ENCODE measurements at places on chromosomes 4 and X. TPM values are rescaled to one million over a fixed set of nuclear protein-coding genes. Genes with fewer than 3 reads are reported as not detected.

The SH3TC1 gene
- 23.0 TPM for polyA plus RNA-seq

The XPNPEP2 gene
- 93.0 TPM for polyA plus RNA-seq

The CLIC2 gene
- polyA plus RNA-seq: 3.1 TPM

The KCNIP4 gene
- 12.2 TPM for polyA plus RNA-seq

The GAGE12E gene
- not detected for polyA plus RNA-seq

DNA sequence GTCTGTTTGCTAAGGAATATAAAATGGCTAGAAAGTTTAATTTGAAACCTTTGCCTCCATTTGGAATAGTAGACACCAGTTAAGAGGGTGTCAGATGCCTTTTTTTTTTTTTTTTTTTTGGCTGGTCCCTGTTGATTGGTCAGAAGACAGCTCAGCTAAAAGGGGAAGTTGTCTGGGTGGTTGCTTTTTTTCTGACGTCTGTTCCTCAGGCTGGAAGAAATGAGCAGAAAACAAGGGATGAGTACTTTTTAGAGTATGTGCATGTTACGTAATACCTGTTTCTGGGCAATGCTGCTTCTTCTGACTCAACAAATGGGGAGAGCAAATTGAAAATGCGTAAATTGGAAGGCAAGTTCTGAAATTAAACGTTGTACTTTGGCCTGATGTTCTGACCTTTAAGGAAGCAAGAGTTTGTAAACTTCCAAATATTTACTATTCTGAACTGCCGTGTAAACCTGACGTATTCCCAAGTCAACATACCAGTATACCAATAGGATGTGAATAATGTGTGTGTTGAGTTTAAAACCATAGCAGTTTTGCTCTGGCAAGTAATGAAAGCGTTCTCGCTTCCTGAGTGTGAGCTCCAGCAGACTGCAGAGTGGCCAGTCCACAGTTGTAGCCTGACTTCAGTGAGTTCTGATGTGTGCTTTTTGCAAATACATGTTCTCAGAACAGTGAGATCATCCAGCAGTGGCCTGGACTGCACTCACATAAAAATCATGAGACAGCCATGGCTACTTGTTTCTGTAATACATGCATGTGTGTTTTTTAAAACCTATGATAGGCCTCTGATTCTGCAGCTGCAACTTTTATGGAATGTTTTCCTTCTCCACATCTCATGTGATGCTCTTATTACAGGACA, 1.7 kb downstream of the SAT1 start:
- no peak for DNase-seq

DNA sequence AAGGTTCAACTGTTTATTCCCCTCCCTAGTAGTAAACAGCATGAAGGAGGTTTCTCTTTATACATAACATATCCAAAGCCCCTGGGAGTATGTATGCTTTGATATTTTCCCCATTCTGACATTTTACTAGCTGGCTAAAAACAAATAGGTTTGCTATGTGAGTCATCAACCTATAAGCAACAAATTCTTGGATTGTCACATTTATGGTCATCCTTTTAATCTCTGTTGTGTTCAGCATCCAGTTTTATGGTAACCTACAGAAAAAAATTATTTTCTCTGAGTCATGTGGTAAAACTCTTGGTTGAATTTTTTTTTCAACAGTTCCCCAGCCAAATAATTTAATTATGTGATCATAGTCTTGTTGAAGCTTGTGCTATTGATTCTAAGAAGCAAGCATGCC, 734.1 kb downstream of the ADGRL3 start:
- no peak for DNase-seq

GRCh38 chrX:23575281-23575680, 92.0 kb upstream of the PRDX4 start:
- DNase-seq: no peak

- DNase-seq: no peak
Observed at GRCh38 chrX:27086237-27086636, 376.9 kb downstream of the PPP4R3C start.

DNA sequence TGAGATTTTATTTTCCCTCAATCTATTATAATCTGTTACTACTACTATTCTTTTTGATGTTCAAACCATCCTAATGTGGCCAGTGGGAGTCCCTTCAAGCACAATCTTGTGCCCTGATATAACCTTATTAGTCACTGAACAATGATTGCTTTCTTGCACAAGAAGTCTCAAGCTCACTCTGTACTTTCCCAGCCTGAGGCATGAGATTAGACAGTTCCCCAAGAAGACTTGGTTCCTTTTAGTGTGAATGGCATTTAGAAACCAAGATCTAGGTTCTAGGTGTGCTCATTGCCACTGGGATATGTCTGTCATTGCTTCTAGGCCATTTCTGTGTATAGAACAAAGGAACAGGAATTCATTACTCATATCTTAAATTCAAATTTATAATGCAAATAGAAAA, 28.0 kb upstream of the RBM41 start:
- no peak for DNase-seq

DNA sequence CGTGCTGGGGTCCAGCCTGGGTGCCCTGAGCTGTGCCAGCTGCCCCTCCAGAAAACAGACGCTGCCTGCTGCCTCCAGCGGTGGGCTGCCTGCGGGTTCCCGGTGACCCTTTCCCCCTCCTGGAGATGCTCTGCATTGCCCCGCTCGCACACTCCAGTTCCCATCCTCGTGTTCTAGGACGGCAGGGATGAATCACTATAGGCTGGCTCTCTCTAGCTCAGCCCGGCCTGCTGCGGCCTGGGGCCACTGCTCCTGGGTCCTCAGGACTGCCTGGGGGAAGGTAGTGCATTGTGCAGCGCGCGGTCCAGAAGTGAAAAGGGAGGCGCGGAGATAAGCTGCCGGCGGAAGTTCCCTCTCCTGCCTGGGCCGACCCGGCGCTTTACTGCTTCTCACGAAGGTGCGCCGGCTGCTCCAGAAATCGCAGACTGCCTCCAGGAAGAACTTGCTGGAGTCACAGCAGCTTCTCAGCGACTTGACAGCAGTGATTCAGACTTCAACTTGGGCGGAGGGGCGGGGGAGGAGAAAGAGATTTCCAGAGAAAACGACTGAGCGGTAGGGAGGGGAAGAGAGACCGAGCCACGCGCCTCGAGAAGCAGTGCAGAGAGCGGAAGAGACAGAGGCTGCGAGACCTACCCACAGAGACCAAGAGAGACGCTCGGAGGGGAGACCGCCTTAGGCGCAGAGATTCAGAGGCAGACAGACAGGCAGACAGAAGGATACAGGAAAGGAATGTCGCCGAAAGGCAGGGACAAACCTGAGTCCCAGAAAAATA, 6.7 kb upstream of the MSX1 start:
- DNase-seq: no peak

DNA sequence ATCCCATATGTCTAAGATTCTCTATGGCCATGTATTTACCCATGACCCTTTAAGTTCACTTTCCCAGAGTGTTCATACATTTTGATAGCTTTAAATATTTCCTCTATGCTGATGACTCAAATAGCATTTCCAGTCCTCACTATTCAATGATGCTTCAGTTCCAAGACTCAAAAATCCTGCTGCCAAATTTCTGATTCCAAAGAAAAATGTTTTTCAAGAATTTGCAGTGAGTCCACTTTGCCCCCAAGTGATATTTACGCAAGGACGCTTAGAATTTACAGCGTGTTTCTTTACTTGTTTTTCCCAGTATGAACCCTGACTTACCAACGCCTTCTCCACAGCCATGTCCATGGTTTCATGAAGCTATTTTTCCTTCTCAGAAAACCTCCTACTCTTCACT, 127.9 kb upstream of the PCDH18 start:
- no peak for DNase-seq

DNA sequence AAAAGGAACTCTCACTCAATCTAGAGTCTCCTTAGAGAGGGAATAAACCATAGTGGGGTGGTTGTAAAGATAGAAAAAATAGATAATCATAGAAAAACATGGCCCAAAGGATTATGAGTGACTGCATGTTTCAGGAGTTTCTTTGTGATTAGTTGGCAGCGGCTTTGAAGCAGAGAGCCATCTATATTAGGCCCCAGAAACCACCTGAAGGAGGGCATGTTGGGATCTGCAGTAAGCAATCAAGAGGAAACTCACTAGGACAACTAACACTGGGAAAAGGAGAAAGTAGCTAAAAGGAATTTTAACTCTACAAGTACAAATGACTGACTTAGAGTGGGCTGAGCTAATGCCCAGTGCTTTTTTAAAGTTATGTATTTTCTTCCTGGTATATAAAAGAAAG, 269.2 kb upstream of the NRK start:
- DNase-seq: no peak

DNA sequence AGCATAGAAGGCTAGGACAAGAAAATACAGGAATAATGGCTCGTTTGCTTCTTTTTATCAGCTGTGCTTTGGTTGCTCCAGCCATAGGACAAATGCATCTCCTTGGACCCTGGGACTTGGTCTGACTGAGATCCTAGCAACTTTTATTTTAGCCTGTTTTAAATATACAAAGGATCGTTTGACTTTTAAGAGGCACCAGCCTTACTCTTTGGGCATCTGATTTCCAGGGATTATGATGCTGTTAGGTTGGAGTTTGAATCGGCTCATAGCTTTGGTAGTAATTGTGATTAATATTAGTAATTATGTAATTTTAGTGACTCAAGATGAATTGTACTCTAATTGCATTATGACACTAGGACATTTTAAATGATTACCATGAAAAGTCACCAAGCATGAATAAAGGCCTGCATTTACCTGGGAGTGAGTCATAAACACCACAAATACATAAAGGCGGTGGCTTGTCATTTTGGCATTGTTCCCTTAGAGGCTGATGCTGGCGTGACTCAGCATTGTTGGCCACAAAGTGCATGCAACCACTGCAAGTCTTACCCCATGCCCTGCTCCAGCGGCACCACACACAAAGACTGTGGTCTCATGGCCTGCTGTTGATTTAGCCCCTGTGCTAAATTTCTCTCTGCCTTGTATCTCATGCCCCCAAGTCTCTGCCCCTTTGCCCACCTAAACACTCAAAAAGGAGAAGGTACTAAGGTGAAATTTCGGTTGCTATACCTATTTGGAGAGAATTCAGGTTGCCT, 12.4 kb downstream of the GPAT3 start:
- DNase-seq: no peak

DNA sequence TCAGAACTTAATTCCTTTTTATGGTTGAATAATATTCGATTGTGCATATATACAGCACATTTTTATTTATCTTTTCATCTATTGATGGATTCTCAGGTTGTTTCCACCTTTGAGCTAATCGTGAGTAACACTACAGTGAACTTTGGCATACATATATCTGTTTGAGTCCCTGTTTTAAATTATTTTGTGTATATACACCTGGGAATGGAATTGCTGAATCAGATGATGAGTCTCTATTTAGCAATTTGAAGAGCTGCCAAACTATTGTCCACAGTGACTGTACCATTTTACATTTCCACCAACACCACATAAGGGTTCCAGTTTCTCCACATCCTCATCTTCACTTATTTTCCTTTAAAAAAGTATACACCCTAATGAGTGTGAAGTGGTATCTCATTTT, 166.2 kb upstream of the FGF13 start:
- no peak for DNase-seq

DNA sequence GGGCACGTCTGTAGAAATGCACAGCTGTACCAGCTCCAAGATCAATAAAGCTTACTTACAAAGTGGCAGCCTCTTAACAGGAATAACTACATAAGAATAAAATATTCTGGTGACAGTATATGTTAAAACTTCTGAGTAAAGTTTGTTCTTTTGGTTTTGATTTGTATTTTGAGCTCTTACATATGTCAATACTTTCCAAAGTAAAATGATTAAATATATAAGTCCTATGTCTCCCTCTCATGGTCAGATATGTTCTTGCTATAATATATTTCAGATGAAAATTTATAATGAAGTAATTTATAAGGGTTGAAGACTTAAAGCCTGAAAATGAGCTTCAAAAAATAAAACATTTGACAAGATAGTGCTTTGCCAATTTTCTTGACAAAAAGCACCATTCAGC, 254.4 kb downstream of the NPFFR2 start:
- DNase-seq: peak; percentile 14

DNA sequence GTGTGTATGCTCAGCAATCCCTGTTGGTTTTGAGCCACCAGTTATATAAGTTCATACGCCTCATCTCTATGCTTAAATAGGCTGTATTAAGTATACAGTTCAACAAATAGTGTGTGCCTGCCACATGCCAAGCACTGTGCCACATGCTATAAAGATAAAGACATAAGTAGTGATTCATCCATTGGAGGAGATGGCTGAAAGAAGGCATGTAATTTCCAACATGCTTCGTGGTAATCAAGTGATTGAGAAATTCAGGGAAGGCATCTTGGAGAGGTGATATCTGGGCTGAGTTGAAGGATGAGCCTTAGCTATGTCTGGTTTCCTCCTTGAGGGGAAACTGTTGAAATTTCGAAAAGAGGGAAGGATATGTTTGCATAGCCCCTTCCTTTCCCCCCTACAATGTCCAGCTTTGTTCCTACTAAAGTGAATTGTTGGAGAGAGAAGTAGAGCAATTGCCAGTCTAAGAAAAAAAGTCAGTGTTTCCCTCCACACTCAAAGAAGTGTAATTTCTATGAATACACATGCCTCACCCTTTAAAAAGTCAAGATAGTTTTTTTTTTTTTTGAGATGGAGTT, 96.5 kb downstream of the ARHGAP10 start:
- DNase-seq: no peak

DNA sequence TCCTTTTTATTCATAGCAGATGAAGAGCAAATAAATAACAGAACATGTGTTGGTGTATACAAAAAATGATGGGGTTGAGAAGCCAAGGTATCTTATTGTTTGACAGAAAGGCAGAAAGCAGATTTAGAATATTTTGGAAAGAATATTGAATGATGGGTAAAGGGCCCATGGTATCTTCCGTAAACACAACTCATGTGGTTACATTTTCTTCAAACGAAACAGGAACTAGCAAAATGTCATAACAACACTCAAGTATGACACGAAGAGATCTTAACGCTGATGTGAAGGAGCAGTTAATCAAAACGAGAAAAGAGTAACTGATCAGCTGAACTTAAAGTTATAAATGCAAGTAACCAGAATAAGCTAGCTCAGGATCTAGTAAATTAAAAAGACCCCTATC, 195.7 kb upstream of the GK2 start:
- no peak for DNase-seq

GRCh38 chr4:94469221-94469784, 17.6 kb downstream of the PDLIM5 start:
- DNase-seq: no peak

DNA sequence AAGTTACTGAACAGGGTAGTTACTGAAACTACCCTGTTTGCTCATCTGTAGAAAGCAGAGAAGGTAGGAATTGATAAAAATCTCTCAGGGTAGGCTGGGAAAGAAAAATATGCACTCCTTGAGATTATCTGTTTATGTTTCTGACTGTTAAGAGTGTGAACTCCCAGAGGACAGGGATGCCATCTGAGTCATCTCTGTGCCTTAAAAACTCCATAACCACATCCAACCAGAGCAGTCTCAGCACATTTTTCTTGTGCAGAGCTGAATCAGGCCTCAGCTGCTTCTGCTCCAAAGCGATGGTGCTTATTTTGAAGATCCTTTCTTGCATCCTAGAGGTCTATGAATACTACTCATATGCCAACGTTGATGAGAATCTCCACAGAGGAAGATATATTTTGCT, 9.9 kb downstream of the CENPVL3 start:
- no peak for DNase-seq

GRCh38 chr4:83285055-83285407, 433 bp upstream of the COQ2 start:
- peak; percentile 37 for DNase-seq

Measured in renal pelvis (tissue), 12 donors.